ENCODE measurements at places on chromosomes 1 and 21.

DNA sequence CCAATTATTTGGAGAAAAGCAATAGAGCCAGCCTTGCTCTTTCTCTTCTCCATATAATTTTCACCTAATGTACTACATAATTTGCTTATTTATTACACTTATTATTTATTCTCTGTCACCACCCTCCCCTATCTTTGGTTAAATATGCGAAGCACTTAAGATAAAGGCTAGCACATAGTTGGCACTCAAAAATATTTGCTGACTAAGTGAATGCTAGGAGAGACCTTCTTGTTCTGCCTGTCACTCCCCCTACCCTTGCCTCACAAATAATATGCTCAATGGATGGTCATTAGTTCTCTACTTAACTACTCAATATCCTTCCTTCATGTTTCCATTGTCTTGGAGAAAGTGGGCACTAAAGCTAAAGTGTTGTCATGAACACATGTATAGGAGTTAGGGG lies 139.7 kb upstream of the ZC3H11B start:
- no peak for DNase-seq

DNA sequence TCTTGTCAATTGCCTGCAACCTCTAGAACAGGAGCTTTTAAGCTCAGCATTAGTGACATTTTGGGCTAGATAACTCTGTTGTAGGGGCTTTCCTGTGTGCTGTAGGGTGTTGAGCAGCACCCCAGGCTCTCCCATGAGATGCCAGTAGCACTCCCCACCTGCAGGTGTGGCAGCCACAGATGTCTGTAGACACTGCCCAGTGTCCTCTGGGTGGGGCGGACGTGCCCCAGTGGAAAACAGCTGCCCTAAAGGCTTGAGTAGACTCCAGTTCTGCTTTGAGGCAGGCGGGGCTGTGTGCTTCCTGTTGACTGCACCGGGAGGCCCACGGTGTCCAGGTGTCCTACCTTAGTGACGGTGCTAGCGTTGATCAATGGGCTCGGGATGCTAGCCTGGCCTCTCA lies 16.9 kb upstream of the PWP2 start:
- DNase-seq, result no peak

- peak; percentile 20 for DNase-seq
Measured at GRCh38 chr21:37219761-37220432, 47.2 kb downstream of the VPS26C start.

DNA sequence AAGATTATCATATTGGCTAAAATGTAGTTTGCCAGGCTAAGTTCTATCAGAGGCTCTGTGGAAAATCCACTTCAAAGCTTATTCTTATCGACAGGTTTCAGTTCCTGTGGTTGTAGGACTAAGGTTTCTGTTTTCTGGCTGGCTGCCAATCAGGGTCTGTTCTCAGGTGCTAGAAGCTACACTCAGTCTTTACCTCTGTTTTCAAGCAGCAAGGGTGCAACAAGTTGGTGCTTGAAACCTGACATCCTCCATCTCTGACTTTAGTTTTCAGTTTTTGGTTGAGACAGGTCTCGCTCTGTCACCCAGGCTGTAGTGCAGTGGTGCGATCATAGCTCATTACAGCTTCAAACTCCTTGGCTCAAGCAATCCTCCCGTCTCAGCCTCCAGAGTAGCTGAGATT lies 15.3 kb upstream of the TMCO2 start:
- peak; percentile 46 for DNase-seq

DNA sequence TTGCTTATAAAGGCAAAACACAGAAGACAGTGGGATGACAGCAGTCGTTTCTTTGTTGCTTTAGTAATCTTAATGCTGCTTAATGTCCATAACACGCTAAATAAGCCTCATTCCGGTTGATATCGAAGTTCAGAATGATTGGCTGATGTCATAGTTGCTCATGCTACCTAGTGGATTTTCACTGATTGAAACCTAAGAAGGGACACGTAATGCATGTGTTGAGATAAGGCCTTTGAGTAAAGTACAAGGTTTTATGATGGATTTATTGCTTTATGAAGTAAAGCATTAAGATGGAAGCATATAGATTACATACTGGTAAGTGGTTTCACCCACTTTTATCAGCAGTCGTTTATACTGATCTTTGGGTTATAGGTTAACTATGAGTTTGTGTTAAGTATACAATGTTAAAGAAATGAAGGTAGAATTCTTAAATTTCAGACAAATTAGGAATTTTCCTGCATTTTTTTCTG lies 25.1 kb downstream of the IARS2 start:
- no peak for DNase-seq

DNA sequence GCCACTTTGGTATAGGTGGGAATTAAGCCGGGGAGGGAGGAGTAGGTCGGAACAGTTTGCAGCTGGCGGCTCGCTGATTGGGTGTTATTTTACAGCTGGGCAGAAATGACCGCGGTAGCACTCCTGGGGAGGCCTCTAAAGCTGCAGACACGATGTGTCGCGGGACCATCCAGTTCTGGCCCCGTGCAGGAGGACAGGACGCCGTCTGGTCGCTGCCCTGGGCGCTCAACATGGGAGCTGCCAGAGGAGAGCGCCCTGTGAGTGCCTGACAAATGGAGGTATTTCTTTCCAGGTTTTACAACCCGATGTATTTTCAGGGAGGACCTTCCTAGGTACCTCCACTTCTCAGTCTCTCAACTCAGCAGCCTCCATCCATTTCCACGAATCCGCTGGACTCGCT lies 46.2 kb downstream of the CDC7 start:
- no peak for DNase-seq

- DNase-seq, result no peak
Measured at GRCh38 chr1:246582301-246583055, 16.2 kb downstream of the CNST start.
